Activated CD8-positive, alpha-beta T cell treated with anti-CD3 and anti-CD28 coated beads for 36 hours (primary cell): ENCODE measurements at places on chromosomes 1 and 21. TPM values are rescaled to one million over a fixed set of nuclear protein-coding genes. Genes with fewer than 3 reads are reported as not detected.
A peak's percentile ranks its signal among the peaks of the same experiment; 100 is the strongest.

Gene XCL2
- total RNA-seq = 188 TPM

Gene CAMK1G
- total RNA-seq = not detected

DNA sequence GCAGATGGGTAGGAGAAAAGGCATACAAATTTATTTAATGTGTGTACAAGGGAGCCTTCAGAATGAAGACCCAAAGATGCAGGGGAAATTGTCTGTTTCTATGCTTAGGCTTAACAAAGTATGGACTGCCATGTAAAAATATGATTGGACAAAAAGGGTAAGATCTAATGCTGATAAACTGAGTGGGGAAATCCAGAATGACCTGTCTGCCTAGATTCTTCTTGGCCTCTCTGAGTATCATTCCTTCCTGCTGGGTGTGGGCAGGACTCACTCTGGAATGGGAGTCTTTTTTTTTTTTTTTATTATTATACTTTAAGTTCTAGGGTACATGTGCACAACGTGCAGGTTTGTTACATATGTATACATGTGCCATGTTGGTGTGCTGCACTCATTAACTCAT lies 61.0 kb downstream of the IGSF5 start:
- peaks cover 1% of the 10 kb centered on the region for H3K27me3 ChIP-seq
- no peak overlapping the region for H3K27ac ChIP-seq
- H3K4me3 ChIP-seq = no peak overlapping the region
- DNase-seq = no peak
- H3K36me3 ChIP-seq = no peaks in the 10 kb centered on the region

GRCh38 chr21:46153247-46154154 lies 1.9 kb downstream of the FTCD start:
- H3K27ac ChIP-seq = no peak overlapping the region
- no peak overlapping the region for H3K4me3 ChIP-seq
- H3K36me3 ChIP-seq = no peaks in the 10 kb centered on the region
- peak; percentile 74 for DNase-seq
- H3K4me1 ChIP-seq = no peaks in the 10 kb centered on the region
